ENCODE measurements at places on chromosomes 2 and 18.

GRCh38 chr2:128358941-128359731 lies 40.5 kb upstream of the HS6ST1 start:
- DNase-seq: no peak

DNA sequence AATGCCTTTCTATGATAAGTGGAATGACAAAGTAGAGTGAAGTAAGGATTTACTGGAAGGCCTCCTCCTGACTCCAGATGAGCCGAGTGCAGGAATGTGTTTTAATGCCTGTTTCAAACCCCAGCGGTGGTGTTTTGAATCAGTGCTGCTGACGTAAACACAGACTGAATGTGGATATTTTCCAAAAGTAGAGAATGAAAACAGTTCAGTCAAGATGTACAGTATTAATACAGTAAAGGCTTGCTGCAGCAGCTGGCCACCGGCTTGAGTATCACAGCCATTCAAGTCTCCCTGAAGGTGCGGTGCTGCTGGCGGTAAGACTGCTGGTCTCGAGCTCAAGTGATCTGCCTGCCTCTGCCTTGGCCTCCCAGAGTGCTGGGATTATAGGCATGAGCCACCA lies 46.7 kb downstream of the ARHGAP28 start:
- DNase-seq: no peak

GRCh38 chr18:42549596-42549995 lies 565.9 kb downstream of the RIT2 start:
- DNase-seq: no peak

DNA sequence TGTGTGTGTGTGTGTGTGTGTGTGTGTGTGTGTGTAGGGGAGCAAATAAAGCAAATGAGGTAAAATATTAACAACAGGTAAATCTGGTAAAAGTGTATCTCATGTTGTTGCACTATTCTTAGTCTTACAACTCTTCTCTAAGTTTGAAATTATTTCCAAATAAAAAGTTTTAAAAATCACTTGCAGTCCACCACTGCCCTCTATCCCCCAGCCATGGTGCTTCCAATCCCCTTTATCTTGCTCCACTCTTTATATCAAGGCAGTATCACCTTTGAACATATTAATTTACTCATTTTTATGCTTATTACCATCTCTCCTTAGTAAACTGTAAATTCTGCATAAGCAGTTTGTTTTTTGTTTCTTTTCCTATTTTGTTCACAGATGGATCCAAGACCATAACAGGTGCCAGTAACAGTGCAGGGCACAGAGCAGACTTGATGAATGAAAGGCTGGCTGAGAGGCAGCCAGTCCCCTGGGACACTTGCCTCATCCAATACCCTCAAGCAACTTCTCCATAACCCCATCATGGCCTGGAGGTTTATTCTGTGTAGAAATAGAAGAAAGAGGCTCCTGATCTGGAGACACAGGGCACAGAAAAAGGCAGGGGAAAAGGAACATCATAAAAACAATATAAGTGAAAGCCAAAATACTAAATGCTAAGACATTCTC lies 67.6 kb downstream of the LDAH start:
- no peak for DNase-seq

DNA sequence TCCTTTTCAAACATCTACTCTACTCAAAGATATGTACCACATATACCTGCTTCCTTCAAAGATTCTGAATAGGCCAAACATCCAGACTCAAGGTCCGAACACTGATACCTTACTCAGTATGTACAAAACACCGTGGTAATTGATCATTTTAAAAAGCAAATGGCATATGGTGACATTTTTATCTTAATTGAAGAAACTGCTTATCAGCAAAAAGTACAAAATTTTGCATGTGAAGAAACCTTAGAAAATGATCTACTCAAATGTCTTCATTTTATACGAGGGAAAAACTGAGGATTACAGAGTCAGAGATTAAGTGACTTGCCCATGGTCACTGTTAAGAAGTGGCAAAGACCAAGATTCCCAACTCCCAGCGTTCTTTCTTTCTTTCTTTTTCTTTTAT lies 133.0 kb downstream of the CACNB4 start:
- no peak for DNase-seq

DNA sequence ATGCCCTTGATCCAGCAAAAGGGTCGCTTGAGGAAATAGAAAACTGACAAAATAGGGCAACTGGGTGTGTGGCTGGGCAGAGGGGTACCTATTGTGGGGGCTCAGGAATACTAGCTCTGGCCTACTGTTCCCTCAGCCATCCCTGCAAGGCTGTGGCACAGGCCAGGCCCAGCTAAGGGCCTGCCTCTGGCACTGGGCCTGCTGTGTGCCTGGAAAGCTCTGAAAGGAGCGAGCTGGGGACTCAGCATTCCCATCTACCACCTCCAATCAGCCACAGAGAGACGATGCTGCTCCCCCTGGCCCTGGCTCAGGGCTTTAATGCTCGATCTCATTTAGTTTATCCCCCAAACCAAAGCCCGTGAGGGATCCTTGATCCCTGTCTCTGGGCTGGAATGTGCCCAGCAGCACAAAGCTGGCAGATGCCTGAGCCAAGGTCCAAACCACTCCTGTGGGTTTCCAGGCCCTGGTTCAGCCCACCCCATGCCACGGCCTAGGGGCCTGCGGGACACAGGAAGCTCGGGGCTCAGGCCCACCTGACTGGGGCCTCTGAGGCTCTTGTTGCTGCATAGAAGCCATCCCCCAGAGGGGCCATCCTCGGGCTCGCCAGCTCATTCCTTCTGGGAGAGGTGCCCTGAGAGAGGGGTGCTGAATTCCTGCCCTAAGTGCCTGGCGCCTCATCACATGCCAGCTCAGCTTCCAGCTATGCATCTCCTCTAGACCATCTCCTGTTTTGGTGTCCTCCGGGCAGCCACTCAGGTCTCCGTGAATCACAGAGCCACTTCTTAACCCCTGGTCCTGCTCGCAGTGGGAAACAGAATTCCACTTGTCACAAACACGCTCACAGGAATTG lies 43.0 kb upstream of the KCNF1 start:
- no peak for DNase-seq

DNA sequence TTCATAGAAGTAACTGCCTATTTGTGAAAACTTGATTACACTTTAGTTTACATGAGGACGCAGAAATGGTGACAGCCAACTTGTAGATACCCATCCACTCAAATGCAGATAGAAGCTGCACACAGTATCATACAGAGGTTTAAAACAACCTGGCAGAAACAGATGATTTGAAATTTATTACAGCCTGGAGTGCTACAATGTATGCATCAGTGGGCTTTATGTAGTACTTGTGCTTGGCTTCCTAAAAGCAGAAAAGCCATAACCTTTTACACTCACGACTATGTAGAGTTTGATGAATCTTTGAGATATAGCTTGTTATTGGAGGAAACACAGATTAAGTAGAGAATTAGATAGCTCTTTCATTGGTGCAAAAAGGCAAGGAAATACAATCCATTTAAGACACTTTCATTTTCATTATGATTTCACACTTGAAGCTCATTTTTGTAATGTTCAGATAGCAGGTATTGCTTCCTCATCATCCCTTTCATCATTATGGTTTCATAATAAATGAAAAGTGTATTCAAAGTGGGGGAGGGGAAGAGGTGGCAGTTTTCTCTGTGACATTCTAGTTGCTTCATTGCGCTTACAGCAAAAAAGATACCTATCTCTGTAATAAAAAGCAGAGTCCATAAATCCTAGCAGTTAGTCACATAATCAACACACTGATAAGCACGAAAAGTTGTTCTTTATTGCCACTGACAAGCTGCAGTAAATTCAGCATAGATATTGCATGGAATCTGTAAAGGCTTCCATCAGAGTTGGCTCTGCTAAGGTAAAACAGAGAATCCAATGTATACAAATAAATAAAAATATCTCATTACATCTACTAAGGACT lies 789.8 kb upstream of the FSHR start:
- DNase-seq: no peak

GRCh38 chr2:15042801-15043217 lies 410.3 kb downstream of the LRATD1 start:
- no peak for DNase-seq

DNA sequence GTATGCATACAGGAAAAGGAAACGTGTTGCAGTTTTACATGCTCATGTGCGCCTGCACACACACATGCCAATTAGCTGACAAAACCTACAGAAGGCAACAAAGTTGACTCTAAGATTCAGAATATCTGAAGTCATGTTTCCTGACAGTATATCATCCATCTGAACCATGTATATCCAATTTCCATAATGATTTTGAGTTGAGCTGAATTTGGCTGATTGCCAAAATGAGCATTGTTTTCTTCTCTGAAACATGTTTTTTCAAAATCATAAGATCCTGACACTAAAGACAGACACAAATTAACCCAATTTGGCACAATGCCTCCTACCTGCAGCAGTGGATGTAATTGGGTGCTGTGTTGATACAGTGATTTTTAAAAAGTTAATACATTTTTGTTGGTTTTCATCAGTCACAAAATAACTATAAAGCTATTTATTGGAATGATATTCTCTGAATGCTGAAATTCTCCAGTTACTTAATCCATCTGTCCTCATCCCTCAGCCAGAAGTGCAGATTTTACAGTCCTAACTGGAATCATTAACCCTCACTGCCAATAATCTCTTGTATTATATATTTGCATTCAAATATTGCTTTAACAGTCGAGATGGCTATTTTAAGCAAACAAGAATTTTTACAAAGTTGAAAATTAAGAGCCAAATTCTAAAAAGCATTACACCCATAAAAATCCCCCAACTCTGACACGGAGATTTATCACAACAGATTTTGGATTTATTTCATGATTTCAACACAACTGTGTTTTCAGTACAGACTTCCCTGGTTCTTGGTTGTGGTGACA lies 161.7 kb upstream of the LMAN1 start:
- DNase-seq: no peak

DNA sequence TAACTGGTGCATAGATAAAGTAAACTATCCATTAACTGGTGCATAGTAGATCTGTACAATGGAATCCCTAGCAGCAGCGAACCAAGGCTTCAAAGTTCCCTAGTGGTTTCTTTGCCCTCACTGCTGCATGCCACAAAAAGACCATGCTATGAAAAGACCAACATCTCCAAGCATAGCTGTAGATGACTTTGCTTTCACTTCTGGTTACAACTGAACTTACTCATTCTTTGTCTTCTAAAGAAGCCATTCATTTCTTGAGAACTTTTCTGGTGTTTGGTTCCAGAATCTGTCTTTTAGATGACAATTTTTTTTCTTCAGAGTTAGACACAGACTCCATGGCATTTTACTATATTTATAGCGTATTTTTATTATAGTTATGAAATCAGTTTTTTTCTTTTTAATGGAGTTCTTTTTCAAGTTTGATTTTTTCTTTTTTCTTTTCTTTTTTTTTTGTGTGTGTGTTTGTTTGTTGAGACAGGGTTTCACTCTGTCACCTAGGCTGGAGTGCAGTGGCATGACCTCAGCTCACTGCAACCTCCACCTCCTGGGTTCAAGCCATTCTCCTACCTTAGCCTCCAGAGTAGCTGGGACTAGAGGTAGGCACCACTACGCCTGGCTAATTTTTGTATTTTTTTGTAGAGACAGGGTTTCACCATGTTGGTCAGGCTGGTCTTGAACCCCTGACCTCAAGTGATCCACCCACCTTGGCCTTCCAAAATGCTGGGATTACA lies 63.6 kb downstream of the SLC35F5 start:
- DNase-seq: peak; percentile 18

DNA sequence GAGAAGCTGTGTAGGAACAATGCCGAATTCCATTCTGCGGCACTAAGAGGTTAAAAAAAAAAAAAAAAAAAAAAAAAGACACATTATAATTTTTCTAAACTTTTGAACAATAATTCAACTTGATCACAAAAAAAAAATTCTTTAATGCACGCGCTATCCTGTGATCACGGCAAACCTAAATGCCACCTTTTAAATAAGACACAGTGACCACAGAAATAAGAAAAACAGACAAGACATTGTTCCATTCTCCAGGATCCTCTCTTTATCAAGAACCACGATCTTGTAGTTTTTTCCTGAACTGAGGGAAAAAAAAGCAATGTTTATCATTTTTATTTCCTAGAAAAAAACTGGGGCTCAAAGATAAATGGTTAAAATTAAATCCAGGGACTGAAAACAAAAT lies 9.4 kb downstream of the SUCLG1 start:
- no peak for DNase-seq

DNA sequence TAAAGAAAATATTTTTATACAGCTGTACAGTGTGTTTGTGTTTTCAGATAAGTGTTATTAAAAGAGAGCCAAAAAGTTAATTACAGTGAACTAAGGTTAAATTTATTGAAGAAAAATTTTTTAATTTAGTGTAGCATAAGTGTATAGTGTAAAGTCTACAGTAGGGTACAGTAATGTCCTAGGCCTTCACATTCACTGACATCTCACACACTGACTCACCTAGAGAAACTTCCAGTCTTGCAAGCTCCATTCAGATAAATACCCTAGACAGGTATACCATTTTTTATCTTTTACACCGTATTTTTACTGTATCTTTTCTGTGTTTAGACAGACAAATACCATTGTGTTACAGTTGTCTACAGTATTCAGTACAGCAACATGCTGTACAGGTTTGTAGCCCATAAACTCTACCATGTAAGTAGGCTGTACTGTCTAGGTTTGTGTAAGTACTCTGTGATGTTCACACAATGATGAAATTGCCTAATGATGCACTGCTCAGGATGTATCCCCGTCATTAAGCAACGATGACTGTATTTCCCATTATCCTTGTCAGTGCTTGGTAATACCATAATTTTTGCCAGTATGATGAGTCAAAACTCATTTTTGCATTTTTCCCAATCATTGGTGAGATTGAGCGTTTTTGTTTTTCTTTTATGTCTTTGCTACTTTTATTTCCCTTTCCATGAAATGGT lies 48.2 kb upstream of the B3GNT2 start:
- no peak for DNase-seq

GRCh38 chr2:25279091-25279651 lies 62.6 kb downstream of the DNMT3A start:
- DNase-seq: no peak

DNA sequence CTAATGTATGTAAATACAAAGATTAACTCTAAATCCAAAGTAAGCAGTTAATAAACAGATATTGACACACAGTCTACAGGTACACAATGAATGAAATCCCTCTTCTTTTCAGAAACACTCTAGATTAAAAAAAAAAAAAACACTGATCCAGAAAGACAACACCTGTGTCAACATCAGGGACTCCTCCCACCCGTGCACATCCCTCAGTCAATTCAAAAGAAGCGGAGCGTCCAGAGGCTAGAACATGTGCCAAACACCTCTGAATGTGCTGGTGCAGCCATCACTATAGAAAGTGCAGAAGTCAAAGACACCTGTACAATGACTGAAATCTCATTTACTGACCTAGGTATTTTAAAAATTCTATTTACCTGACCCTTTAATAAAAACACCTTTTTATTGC lies 622.6 kb upstream of the ID2 start:
- no peak for DNase-seq

DNA sequence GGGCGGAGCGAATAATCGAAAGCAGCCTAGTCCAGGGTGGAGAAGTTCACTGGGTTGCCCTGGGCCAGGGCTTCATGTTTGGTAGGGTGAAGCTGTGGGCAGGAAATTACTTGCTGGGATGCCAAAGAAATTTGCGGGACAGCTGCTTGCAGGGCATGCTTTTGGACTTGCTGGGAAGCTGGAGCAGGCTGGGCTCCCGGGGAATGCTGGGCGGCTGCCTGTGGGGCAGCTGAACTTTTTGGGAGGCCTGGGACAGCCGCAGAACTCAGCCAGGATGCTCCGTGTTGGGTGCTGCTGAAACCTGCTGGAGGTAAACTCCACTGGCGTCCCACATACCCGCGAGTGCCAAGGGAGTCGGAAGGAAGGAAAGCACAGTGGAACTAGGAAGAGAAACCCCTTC lies 31.9 kb downstream of the ASB1 start:
- DNase-seq: no peak

All from stimulated activated CD4-positive, alpha-beta T cell treated with anti-CD3 and anti-CD28 coated beads, TNF-alpha, amount 100 ng/mL, for 24 hours (primary cell).